Right renal pelvis (tissue), 4 donors: ENCODE measurements at places on chromosomes 2 and 18. TPM values are rescaled to one million over a fixed set of nuclear protein-coding genes. Genes with fewer than 3 reads are reported as not detected.

GRCh38 chr2:60957643-60958042 is 59.9 kb upstream of the PEX13 start:
- DNase-seq, result no peak

GRCh38 chr18:12749121-12749520 is 46.3 kb downstream of the PSMG2 start:
- DNase-seq, result no peak

The POLE4 gene
- polyA plus RNA-seq, result 45.1 TPM

The NEDD4L gene
- polyA plus RNA-seq, result 122 TPM

DNA sequence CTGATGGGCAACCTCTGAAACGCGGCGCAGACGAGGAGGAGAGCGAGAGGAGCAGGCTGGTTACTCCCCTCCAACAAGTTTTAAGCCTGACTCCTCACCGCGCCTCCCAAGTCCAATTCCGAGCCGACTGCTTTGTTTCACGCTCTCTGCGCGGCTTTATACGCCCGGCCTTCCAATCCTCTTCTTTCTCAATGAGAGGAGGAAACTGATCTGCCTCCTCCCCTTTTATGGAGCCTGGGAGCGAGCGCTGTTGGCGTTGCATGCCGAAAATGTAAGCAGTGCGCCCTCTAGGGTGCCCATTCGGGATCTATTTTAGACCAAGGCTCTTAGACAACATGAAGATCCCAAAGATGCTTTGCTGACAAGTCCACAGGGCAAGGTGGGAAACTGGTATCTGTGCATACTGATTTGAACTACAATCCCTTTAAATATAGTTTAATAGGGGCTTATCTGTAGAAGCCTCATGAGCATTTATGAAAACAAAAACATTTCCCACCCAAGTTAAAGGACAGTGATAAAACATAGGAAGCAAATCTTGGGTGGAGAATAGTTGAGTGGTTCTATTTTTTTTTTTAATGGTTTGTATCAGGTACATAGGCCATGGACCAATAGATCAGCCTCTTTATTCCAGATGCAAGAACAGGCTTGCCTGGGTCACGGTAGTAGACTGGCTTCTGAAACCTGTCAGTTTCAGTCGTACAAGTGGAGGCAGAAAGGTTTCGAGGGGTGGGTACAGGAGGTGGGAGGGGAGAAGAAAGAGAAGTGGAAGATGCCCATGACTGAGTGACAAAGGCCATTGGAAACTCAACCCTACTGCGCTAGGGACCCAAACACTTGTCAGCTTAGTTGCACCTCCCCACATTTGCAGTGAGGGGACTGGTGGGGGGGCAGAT is at the start of gene RND3:
TSS of gene RND3 (minus strand) at position 131 of the 893 bp plus-strand sequence. CDS start 250 bp downstream, outside the sequence.
- DNase-seq, result peak; percentile 97

DNA sequence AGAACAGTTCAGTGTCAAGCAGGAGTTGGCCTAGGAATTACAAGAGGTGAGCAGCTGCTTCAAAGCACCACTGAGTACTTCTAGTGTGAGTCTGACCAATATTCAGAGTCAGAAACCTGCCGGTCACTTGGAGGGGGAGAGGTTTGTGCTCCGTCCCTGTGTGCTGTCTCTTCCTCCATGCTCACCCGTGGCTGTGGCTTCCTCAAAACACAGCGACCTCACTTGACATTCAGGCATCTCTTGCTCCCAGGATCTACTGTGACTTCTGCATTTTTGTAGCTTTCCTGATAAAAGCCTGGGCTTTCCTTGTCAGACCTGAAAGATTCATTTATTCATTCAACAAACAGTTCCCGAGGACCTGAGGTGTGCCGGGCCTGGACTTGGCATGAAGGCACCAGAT is 32.9 kb downstream of the TPRKB start:
- DNase-seq, result no peak

GRCh38 chr2:231332388-231332787 is 63.1 kb upstream of the B3GNT7 start:
- DNase-seq, result no peak
